ENCODE measurements at places on chromosomes 1 and 21.

- DNase-seq, result no peak
These were observed 23.3 kb downstream of the CNIH4 start for GRCh38 chr1:224380003-224380402.

DNA sequence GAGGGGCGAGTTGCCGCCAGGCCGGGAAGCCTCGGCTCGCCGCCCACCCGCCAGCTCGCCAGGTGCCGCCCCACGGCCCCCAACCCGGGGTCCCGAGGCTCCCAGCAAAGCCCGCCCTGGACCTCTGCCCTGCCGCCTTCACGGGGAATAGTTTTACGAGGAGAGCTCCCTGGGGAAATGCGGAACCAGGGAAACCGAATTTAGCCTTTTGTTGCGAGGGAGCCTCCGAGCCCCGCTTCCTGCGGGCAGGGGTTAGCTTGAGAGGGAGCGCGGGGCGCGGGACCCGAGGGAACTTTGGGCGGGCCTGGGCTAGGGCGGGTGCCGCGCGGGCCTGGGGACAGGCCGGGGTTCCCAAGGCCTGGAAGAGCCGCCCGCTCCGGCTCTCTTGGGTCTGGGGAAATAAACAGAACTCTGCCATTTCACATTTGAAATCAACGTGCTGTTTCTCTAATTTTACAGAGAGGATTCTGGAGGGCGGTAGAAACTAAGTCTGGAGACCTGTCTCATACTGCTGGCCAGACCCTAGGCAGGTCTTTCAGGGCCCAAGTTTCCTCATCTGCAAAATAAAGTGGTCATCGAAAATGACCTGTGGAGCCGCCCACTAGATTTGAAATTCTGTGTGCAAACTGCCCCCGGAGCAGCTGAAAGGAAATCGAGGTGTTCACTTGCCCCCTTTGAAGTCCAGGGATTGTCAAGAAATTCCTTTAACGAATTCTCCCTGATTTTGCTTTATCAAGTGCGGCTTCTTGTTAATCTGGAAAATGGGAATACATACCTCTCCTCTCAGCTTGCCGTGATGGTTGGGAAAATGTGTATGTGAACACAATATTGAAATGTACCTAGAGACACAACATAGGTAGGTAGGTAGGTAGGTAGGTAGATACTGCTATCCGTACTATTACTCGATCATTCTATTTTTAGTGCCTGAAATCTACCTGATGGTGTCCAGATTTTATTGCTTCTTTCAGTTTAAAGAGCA, 749 bp upstream of the GLUL start:
- peak; percentile 29 for DNase-seq

DNA sequence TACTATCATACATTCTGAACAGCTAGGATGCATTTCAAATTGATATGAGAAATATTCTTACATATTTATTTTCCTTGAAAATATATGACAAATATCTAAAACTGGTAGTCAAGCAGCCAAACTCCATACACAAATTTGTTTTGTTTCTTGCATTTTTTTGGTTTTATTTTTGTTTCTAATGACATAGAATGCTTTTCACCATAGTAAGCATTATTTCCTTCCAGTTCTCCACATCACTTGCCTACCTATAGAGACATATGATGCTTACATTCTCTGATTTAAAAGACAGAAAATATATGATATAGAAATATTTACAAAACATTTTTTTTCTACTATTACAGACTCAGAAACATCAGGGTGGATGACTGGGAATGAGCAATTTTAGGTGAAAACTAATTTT, 726.4 kb upstream of the ADGRL4 start:
- no peak for DNase-seq

DNA sequence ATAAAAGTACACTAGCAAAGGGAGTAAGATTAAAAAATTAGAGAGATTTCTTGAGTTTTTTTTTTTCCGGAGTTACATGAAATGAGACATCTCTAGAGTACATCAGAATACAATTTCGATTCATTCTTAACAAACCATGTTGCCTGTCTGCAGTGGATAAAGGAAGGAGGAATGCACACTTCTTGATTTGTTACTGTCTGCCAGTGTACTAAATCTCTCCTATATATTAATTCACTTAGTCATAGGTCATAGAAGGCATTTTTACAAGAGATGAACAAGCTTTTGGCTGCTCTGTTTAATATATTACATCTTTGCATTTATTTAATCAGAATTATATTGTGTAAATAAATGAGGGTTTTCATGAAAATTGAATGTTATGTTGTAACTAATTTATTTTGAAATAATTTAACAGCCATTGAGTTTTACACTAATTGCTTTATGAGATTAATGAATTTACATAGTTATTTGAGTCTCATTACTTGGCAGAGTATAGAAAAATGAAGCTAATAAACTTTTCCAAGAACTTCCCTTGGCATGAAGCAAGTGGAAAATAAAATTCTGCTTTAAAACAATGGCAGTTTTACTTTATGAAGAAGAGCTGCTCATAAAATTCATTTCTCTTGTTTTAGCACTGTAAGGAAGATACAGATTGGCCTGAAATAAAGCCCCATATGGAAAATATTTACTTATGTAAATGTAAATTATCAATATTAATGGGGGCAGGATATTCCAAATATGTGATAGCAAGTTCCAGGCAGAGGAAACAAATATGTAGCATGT, 1284.7 kb downstream of the BRINP3 start:
- DNase-seq, result no peak

DNA sequence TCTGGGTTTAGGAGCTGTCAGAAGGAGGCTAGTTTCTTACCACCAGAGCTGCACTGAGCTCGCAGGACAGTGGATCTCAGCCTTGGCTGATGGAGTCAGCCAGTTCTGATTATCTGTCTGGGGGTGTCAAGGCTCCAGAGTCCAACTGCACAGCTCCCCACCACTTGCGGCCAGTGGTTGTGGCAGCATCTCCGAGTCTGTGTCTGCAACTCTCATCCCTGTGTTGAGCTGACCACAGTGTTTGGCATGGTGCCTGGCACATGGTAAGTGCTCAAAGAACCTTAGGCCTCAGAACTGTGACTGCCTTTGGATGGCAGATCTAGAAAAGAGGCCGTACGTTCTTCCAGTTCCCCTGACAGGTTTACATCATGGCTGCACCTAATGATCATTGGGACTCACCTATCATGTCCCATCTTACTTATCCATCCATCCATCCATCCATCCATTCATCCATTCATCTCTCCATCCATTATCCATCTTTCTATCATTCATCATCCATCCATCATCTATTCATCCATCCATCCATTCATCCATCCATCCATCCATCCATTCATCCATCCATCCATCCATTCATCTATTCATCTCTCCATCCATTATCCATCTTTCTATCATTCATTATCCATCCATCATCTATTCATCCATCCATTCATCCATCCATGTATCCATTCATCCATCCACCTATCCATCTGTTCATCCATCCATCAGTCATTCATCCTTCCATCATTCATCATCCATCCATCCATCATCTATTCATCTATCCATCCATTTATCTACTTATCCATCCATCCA, 114.5 kb downstream of the CRYAA start:
- DNase-seq, result no peak

DNA sequence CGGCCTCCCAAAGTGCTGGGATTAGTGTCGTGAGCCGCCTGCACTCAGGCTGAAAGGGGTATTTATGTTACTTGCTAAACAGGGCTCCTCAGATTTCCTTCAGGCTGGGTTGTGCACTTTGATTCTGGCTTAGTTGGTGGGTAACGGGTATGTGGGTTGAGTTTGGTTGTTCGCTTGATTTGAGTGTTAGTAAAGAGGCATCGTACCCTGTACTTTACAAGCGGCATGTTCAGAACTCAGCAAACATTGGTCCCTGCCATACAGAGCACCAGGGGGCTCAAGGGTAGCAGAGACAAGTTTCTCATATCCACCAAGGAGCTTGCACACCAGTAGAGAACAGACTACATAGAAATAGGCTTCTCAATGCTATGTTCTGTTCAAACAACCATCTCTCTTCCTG, 147.8 kb downstream of the PGBD5 start:
- DNase-seq, result no peak

DNA sequence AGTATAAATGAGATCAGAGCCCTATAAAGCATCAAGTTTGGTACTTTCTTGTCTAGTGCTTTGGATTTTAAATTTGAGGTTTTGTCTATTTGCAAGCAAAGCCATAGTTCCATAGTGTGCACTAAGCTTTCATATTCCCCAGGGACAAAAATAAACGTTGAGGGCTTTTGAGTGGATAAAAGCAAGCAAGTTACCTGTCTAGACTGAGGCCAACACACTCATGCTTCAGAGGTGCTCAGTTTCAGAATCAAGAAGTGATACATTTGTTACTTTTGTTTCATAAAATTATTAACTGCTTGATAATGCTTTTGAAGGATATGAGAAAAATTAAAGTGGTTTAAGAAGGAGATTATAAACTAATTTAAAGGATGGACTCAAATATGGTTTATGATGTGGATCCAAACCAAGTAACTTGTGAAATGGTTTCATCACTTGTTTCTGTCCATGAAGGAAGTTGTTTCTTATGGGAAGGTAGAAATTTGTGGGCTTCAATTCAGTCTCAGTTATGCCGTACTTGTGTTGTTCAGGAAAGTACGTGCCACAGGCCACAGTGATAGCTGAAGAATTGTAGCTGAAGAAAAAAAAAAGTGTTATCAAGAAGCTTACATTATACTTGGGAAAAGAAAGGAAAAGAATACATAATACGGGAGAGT, 71.2 kb downstream of the CHRM3 start:
- no peak for DNase-seq

GRCh38 chr1:106498238-106498637, 558.2 kb upstream of the PRMT6 start:
- peak; percentile 17 for DNase-seq

All from astrocyte of the spinal cord (primary cell).